Heart left ventricle (tissue), 16 donors: ENCODE measurements at places on chromosomes 5 and 9. TPM values are rescaled to one million over a fixed set of nuclear protein-coding genes. Genes with fewer than 3 reads are reported as not detected.

DNA sequence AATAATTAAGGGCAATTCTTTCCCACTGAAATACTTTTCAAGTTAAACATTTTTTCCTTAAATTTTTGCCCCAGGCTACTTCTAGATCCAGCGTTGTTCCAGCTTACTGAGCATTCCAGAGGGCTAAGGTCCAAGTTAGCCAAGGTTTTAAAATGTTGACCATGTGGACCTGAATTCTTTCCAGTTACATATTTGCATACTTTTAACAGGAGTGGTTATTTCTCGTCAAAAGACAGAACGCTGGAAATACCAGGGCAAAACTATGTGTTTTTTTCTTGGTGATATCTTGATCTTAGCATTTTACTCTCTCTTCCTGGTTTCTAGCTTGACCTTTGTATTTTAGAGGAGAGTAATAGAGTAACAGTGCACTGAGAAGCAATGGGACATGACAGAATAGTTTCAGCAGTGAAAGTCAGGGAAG, 32.8 kb downstream of the TMC1 start:
- DNase-seq, result no peak

EQTN gene
- total RNA-seq, result not detected

PDGFRB gene
- 45.6 TPM for total RNA-seq

MAMDC4 gene
- 2.9 TPM for total RNA-seq

DNA sequence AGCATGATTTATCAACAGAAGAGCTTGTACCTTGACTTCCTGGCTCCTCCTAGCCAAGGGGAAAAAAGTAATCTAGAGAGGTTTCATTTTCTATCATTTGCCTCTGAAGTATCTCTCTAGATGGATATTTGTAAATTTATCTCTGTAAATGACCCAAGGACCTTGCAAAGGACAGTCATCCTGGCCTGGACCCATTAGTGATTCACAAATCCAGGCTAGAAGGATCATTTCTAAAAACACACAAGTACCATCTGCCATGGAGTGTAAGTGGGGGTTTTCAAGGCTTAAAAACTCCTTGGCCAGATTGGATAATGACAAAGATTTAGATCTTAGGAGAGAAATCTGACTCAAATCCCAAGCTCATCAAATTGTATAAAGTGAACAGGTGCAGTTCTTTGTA, 8.1 kb downstream of the TTC23L start:
- no peak for DNase-seq

DNA sequence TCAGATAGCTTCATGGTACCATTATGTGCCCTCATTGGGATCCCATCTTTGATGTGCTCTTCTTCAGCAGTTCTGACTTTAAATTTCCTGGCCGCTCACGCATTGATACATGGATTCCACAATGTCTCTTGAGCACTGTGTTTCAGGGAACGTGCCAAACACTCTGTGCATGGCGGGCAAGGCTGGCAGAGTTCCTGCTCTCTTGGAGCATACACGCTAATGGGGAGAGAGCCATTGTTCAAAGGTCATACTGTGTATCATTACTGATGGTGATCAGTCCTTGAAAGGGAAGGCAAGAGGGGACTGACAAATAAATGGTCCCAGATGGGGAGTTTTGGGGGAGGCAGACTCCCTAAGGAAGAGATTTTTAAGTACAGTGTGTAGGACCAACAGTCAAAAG, 52.3 kb downstream of the AMBP start:
- no peak for DNase-seq

- DNase-seq, result no peak
Measured at GRCh38 chr5:108472237-108472636, 90.3 kb upstream of the FBXL17 start.

DNA sequence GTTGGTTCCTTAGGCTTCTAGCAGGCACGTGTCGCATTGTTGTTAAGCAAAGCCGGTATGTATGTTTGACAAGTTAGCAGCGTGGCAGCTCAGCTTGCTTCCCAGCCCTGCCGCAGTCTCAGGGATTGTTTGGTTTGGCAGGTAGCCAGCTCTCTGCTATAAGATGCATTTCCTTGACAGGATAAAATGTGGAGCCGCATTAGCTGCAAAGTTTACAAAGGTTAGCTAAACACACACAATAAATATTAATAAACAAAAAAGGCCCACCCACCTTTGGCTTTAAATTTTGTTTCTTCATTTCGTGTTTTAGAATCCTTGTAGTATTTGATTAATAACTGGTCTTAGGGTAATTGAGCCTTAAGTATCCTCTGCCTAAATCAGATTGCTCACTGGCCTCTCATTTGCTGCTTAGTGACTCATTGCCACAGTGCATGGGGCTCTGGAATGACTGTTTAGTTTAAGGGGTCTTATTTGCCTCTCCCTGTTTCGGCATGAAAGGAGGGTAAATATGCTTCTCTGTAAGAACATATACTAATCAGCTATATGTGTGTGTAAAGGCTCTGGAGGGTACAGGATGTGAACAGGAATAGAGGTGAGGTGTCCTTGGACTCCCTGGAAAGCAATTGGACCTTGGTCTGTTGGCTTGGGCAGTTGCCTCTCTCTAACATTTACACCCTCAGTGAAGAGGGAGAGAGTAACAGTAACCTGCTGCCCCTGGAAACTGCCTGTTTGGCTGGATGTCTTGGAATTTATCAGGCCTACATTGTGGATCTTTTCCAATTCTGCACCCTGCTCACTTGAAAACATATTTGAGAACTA, 122.0 kb downstream of the GDNF start:
- peak; percentile 36 for DNase-seq

PCDHA7 gene
- total RNA-seq, result 0.16 TPM

DNA sequence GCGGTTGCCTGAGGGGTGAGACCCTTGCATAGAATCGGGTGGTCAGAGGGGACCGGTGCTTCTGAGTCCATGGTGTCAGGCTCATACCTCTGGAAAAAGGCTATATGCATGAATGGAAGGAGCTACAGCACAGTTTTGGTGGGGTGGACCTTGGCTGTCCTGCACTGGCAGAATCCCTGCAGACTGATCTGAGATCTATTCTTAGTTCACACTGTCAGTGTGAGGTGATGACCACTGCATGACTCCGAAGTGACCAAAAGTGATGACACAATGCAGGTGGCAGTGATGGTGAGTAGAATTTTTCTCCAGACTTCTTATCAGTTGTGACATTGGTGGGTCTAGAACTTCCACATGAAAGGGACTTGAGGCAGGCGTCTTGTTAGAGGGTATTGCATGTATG, 105.2 kb upstream of the SLC28A3 start:
- no peak for DNase-seq

OTP gene
- not detected for total RNA-seq

SPTLC1 gene
- 22.1 TPM for total RNA-seq

INSL6 gene
- not detected for total RNA-seq

GRCh38 chr5:43564289-43564850, 7.5 kb upstream of the PAIP1 start:
- DNase-seq, result no peak

FAM169A gene
- 10.1 TPM for total RNA-seq

DNA sequence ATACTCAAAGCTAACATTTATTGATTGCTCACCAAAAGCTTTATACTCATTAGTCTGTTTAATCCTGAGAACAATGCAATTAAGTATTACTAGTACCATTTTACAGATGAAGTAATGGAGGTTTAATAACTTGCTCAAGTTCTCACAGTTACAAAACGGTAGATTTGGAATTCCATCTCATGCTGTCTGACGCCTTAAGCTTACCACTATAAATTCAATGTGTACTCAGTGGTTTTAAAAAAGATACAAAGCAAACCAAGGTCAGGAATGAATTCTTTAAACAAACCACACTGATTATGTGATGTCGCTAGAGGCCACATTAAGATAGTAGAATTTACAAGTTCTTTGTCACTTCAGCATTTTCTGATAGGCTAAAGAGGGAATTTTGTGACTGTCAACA, 1.2 kb upstream of the C5orf63 start:
- no peak for DNase-seq

DNA sequence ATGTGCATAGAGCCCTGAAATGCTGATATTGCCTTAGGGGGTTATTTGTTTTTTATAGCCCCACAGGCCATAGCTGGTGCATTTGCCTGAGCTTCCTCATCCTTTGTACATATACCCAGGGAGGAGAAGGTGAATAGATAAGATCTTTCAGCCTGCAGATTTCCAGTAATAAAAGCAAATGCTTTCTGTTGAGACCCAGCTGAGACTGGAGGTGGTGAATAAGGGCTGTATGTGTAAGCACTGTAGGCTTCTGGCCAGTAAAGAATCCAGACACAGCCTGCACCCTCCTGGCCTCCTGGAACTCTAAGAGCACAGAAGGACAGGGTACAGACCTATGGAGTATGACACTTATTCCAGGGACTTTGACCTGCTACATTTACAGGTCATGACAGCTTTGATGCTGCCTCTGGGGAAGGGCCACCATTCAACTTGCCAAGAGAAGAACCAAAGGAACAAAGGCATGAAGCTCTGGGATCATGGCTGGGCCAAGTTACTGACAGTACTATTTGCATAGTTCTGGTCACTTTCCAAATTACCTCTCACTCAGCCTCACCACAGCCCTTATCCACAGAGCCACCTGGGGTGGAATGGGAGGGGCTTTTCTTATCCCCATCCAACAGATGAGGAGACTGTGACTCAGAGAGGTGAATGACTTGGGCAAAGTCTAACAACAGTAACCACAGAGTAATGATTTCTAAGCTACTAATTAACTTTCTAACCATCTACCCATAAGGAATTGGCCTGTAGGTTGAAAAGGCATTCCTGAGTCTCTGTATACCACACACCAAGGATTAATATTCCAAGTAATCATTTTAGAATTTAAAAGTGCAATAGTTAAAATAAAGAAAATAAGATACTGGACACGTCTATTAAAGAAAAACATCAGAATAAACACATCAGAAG, 604.5 kb upstream of the KLF4 start:
- DNase-seq, result no peak

RNF38 gene
- 33.9 TPM for total RNA-seq

DNA sequence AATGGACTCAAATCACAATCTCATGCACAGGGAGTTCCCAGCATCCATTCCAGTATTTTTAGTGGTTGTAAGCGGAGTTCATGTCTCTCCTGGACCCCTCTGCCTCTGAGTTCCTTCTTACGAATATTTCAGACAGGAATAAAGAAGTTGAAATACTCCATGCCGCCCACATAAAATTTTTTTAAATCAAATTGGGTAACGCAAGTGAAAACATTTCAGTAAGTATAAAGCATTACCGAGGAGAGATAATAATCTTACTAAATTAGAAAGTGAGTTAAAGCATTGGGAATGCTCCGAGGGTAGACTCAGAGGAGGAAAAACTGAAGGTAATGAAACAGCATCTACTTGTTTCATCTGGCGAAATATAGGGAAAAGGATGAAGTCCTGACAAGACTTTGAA, 317.6 kb downstream of the ARRDC3 start:
- no peak for DNase-seq

DNA sequence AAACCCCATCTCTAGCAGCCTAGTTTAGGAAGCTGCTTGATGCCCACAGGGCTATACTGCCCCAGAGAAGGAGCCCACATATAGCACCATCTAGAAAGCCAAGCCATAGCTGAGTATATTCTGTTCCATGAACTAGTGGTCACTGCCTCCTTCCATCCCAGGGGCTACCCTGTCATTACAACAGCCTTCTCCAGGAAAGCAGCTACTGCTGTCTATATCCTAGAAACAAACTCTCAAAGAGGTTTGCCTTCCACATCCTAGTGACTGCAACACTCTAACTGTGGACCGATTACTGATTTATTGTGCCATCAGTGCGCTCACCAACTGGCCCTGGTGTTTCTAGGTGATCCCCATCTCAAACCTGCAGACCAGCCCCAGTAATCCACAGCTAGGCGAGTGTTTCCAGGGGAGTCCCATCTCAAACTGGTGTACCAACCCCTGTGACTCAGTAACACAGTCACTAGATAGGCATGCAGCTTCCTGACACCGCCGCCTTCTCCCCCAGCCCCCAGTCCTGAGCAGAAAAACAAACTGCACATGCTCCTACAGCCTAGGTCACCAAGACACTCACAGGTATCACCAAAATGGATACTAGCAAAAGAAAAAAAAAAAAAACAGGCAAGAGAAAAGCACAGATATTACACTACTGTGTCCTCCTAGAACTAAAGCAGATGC, 14.8 kb downstream of the SPTLC1 start:
- no peak for DNase-seq

- no peak for DNase-seq
Measured at GRCh38 chr9:114450181-114450580, 55.1 kb downstream of the WHRN start.

- DNase-seq, result no peak
Measured at GRCh38 chr5:179401-179800, 11.9 kb upstream of the LRRC14B start.

GRIN1 gene
- not detected for total RNA-seq

DNA sequence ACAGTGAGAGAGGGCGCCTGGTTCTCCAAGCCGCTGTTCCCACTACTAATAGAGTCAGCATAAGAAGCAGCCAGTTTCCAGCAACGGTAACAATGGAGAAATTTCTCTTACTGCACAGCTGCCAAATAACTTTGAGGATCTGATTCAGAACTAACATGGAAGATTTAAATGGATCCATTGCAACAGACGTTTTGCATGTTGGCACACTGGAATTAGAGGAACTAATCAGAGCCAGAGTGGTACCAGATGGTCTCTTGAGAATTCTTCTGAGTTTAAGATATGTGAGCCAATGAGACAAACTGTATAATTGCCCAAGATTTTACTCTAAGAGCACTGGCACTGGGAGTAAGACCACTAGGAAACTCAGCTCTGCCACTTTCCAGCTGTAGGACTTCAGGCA, 186.5 kb downstream of the EFNA5 start:
- no peak for DNase-seq

- DNase-seq, result no peak
Measured at GRCh38 chr5:2387250-2387633, 364.2 kb downstream of the IRX2 start.

GRCh38 chr5:160448886-160449285, 27.2 kb downstream of the PTTG1 start:
- DNase-seq, result no peak

- DNase-seq, result no peak
Measured at GRCh38 chr5:72921886-72922285, 34.0 kb upstream of the FCHO2 start.

GABRA6 gene
- total RNA-seq, result not detected

GRCh38 chr5:169149317-169149716, 151.6 kb downstream of the SLIT3 start:
- no peak for DNase-seq

GRAMD2B gene
- 40.5 TPM for total RNA-seq
